ENCODE measurements at places on chromosomes 7 and 10.

DNA sequence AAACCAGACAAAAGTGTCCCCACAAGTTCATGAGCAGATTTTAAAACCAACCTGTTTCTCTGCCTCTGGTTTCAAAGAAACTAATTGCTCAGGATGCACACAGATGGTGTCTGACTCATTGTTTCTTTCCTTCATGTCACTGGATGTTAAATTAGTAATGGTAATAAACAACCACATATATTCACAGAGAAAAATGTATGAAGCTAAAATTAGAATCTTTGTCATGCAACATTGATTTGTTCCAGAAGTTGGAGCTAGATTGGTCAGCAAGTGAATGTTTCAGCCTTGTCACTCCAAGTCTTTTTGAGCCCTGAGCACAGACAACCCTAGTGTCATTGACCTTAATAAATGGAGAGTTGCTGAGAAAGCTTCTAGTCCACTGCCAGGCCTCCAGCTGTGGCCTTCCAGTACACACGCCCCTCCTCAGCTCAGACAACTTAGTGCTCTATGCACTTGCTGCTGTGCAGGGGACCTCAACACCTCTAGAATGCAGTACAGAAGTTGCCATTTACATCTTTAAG lies 175.9 kb downstream of the CCDC71L start:
- DNase-seq = no peak

GRCh38 chr7:118575393-118575948 lies 351.0 kb downstream of the ANKRD7 start:
- DNase-seq = no peak

DNA sequence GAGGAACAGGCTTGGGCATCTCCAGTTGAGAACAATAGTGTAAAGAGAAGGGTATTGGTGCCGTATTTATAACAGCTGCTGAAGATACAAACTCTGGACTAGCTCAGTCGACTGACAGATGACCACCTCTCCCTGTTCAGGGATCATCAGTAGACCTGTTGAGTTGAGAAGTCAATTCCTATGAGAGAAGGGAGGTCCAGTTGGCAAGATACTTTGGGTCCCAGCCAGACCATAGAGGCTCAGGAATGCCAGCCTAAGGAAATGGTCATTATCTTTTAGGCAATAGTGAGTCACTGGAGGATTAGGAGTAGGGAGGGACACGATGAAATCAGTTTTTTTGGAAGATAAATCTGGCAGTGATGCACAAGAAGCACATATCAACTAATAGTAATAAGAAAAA lies 202.9 kb downstream of the TRIL start:
- no peak for DNase-seq

GRCh38 chr7:98186452-98187137 lies 24.6 kb upstream of the BHLHA15 start:
- no peak for DNase-seq

DNA sequence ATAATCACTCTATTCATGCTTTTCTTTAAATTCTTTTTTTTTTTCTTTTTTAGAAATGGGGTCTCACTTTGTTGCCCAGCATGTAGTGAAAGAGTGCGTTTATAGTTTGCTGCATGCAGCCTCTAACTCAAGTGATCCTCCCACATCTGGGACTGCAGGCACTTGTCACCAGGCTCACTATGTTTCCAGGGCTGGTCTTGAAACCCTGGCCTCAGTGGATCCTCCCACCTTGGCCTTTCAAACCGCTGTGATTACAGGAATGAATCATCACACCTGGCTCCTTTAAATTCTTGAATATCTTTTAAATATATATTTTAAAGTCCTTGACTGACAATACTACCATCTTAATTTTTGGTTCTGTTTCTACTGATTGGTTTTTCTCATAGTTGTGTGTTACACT lies 591.6 kb upstream of the KCND2 start:
- DNase-seq = no peak

DNA sequence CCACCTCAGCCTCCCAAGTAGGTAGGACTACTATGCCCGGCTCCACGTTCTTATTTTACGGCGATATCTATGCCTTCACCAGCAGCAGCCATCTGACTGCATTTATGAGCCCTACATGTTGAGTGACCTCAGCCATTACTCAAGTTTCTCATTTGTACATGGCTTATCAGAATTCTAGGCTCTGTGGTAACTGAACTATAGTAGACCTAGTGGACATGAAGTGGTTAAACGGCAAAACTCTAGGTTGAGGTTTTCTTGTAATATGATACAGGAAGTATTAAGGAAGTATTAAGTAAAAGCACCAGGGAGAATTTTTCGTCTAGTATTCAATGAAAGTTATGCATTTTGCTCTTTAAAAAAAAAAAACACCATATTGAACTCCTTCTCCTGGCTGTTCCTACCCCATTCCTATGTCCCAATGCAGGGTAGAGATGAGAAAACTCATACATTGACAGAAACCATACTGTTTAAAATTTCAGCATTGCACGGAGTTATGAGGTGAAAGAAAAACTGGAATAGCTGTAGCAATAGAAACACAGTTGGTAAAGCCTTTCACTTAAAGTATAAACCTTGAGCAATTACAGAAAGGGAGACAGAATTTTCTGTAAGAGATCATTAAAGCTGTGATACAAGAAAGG lies 39.8 kb upstream of the EPC1 start:
- DNase-seq = no peak

GRCh38 chr7:44101303-44101965 lies 2.7 kb upstream of the AEBP1 start:
- no peak for DNase-seq

- no peak for DNase-seq
Measured at GRCh38 chr10:30028738-30029030, 30.7 kb downstream of the JCAD start.

GRCh38 chr10:124298891-124299290 lies 119.8 kb downstream of the OAT start:
- no peak for DNase-seq

- no peak for DNase-seq
Measured at GRCh38 chr10:94133239-94133638, 139.5 kb downstream of the PLCE1 start.

DNA sequence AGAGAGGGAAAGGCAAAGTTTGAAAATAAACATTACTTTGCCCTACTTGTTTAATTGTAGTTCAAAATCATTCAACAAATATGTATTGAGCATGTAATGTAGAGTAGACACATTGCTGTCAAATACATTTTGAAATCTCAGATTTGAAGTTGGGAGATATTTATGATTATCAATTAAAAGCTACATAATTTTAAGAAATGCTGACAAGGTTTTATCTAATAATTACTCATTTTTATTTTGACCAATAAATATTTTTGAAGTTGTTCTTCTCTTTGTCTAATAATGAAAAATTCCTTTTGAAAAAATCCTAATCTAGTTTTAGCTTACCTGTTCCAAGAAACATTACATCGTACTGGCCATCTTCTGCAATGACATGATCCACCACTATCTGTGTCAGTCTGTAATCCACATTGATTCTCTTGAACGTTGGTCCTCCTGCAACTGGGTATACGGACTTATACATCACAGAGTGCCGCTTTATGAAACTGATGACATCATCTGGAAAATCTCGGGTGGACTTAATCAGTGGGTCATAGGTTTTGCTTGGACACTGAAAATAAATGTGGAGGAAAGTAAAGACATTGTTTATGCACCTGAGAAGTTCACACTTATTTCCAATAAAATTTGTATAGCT lies 164.7 kb downstream of the SEMA3D start:
- DNase-seq = no peak

GRCh38 chr10:25694206-25694933 lies 239.7 kb upstream of the MYO3A start:
- no peak for DNase-seq

DNA sequence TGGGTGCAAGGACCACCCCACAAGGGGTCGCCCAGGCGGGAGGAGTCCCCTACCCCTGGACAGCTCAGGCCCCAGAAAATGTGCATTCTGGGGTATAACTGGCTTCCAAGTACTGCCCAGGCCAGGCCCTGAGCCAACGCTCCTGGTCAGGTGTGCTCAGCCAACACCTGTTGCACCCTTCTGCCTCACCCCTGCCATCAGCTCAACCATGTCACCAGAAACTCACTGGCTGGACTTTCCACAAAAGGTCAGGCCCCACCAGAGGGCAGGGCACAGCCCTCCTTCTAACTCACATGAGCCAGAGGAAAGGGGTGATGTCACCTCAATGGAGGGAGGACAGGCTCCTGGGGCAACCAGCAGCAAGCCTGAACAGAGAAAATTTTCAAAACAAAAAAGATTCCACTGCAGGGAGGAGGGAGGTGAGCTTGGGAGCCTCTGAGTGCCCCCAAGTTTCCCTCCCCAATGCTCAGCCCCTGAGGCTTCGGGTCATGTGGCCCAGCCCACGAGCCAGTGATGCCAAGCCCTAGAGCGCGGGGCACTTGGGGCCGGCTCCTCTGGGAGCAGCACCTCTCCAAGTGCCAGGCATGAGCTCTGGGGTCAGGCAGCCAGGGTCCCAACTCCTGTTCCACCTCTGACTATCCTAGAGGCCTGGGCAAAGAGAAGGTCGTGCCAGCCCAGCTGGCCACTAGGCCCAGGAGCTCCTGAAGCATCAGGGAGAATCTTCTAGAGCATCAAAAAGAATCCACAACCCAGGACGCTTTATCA lies 2.2 kb downstream of the OGDHL start:
- no peak for DNase-seq

GRCh38 chr7:81919494-81919893 lies 149.6 kb upstream of the HGF start:
- no peak for DNase-seq

GRCh38 chr7:91191771-91192170 lies 72.5 kb upstream of the FZD1 start:
- DNase-seq = no peak

DNA sequence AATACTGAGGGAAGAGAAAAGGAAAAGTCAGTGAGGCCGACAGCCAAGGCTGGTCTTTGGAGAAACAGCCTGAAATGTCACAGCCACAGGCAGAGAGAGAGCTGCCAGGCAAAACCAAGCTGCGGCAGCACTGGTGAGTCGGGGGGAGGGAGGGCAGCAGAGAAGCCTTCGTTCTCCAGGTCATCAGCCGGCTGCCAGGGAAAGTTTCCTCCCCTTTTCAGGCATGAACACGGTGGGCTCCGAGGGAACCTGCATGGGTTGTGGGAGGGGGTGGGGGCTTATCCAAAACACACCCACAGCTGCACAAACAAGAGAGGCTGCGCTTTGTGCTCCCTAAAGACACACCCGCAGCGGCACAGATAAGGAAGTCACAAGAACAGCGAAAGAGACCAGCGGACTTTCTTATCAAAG lies 62.3 kb upstream of the NKX6-2 start:
- no peak for DNase-seq

- no peak for DNase-seq
Measured at GRCh38 chr10:53025172-53025711, 252.7 kb upstream of the MBL2 start.

- no peak for DNase-seq
Measured at GRCh38 chr7:146090023-146090645, 26.5 kb upstream of the CNTNAP2 start.

- no peak for DNase-seq
Measured at GRCh38 chr7:70655694-70656093, 476.2 kb upstream of the GALNT17 start.

DNA sequence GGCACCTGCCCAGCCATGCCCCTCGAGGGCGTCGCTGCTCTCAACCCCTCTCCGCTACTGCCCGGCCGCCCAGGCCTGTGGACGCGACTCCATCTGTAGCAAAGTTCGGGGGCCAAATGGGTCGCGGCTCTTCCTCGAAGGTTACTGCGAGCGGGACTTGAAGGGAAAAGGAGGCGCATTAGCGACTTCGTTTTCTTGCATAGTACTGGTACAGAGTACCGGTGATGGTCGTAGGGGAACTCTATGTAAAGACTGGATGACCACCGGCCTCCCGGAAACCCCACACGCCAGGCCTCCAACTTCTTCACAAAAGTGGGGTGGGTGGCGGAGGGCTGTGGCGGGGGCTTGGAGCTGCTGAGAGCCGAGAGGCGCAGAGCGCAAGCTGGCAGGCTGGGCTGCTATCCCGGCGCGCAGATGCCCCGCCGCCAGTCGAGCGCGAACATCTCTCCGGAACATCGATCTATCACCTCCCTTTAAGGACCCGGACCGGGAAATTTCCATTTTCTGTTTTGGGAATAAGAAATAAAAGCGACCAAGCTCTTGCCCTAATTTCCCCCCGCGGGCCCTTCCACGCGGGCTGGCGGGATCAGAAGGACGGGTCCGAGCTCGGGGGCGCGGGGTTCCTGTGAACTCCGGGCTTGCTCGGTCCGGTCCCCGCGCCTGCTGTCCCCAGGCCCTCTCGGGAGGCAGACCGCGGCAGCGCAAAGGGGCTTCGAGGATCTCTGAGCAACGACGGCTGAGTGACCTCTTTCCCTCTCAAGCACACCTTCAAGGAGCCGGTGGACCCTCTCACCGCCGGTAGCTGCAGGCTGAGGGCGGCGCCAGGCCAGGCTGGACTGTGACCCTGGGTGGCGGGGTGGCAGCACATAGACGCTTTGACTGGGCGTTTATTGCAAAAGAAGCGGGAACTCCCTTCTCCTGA lies 12.2 kb upstream of the FEZF1 start:
- DNase-seq = no peak

DNA sequence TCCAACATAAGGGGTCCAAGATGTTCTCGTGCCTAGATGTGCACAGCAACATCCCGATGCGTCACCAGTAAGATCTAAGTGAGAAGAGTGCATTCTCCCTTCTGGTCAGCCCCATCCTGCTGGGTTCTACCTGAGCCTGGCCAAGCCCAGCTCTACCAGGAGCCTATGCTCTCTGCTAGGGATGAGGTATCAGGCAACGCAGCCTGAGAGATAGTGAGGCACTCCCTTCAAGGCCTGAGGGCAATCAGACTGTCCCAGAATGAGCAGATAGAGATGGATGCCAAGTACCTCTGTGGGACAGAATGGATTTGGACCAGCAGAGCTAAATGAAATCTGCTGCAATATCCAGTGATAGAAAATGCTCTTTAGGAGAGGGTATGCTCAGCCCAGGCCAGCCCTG lies 26.7 kb downstream of the DDC start:
- no peak for DNase-seq

- DNase-seq = no peak
Measured at GRCh38 chr10:121880895-121881294, 46.9 kb downstream of the ATE1 start.

DNA sequence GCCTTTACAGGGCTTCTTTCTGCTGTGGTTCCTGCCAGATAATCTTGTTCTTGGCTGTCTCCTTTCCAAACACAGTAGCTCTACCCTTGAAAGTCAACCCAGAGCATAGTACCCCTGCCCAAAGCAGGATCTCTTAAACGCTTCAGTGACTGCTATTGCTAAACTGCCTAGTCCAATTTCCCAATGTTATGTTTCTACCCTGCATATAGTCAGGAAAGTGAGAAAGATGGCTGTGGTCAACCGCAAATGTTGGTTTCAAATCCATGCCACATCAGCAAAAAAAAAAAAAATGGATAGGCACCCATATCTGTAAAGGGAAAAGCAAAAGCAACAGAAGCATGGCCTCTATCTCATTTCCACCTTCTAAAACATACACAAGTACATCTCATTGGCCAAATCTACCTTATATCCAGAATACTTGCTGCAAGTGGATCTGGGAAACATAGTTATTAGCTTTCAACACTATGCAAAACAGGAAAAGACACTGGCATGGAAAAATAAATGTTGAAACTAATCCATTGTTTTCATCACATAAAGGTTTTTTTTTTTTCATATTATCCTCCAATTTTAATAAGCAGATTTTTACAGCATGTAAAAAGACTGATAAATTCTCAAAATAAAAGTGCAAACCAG lies 59.8 kb downstream of the DNAJC1 start:
- no peak for DNase-seq

- DNase-seq = no peak
Measured at GRCh38 chr7:117769085-117769484, 104.2 kb downstream of the CTTNBP2 start.

Data from stimulated activated CD8-positive, alpha-beta memory T cell treated with anti-CD3 and anti-CD28 coated beads, Interleukin-4, amount 100 ng/mL, for 1 hour (primary cell).